Activated naive CD4-positive, alpha-beta T cell (primary cell): ENCODE measurements at places on chromosomes 16 and 17.

DNA sequence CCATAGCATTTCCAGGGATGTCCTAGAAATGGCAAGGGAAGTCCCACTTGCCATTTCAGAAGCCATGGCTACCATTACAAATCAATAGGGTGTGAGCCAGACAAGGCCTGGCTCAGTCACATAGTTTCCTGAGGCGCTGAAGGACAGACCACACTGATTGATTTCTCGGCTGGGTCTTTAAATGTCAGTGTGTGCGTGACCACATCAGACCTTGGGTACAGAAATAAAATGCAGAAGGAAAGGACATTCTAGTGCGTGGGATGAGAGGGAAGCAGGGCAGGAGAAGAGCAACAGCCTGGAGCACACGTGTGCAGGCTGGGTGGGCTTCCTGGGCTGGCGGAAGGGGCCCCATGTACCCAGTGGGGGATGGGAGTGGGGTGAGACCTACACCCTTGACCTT lies 58.7 kb upstream of the LYRM9 start:
- DNase-seq, result no peak

GRCh38 chr16:48143812-48144368 lies 11.9 kb downstream of the ABCC12 start:
- DNase-seq, result no peak

DNA sequence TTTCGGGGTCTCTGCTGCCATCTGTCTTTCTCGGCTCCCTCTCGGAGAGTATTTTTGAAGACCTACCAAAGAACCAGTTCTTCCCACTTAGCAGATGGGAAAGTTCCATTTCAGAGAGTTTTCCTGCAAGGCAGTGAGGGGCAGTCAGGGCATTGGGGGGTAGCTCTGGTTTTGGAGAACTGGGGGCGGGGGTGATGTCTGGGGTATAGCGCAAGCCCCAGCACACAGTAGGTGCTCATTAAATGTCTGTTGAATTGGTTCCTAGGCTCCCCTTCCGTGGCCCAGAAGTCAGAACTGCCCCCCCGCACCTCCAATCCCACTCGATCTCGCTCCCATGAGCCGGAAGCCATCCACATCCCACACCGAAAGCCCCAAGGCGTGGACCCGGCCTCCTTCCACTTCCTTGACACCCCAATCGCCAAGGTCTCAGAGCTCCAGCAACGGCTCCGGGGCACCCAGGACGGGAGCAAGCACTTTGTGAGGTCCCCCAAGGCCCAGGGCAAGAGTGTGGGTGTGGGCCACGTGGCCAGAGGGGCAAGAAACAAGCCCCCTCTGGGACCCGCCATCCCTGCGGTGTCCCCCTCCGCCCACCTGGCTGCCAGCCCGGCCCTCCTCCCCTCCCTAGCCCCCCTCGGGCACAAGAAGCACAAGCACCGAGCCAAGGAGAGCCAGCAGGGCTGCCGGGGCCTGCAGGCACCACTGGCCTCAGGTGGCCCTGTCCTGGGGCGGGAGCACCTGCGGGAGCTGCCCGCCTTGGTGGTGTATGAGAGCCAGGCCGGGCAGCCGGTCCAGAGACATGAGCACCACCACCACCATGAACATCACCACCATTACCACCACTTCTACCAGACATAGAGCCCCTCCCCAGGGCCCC lies 47.9 kb downstream of the SNX20 start:
- no peak for DNase-seq

- no peak for DNase-seq
These were observed 45.5 kb downstream of the PKD1L3 start for GRCh38 chr16:71954699-71955195.

DNA sequence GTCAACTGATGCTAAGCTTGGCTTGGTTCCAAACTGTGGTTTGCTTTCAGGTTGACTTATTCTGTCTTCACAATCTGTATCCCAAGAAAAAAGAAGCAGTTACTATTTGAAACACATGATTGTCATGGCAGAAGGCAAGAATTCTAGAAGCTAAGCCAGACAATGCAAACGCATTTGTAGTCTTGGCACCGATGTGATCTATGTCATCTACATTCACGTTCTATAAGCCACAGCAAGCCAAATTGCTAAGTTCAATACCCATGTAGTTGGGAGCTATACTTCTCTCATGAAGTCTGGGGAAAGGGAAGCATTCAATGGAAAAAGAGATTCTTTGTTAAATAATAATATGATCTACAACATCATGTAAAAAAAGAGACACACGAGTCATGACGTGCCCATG lies 18.3 kb upstream of the KIF2B start:
- DNase-seq, result no peak

GRCh38 chr17:78226759-78227454 lies 4.5 kb upstream of the TMEM235 start:
- no peak for DNase-seq

DNA sequence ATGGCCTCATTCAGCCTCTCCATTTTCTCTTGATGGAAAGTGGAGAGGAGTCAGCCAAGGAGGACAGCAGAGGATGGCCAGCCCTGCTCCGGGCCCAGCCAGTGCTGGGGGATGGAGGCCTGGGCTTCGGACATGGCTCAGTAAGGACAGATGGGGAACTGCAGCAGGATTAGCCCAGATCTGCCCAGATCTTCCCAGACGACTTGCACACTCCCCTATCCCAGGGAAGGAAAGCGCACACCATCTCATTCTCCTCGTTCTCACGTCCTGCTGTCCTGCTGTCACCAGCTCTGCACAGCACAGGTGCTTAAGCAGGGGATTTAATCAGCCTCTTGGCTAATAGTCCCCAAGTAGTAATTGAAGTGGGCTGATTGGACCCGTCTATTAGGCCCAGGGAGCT lies 100.2 kb upstream of the SDK2 start:
- no peak for DNase-seq

DNA sequence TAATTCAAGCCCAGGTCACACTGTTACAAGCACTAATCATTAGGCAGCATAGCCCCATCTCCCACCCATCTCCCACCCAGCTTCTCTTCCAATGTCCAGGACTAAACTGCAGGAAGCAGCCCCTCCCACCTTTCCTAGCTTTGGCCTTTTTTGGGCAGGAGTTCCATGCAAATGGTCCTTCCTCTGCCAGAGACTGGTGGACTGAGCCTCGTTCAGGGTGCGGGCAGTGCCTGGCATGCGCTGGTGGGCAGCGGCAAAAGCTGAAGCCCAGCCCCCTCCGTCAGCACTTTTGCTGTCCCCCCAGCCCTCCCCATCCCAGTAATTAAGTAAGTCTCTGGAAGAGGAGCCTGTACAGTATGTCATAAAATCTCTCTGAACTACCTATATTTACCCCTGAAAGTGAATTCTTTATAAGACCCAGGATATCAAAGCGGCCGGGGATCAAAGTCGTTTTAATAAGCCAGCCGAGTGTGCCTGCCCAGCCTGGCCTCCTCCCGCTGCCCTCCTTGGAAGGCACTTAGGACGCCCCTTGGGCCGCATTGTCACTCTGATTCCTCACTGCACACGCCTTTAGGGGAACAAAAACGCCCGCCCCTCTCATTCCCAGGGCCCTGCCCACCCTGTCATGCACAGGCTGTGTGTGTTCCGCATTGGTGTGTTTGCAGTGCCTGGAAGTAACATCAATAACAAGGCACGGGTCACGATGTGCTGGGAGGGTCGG lies 109.9 kb downstream of the IRX5 start:
- no peak for DNase-seq

- no peak for DNase-seq
These were observed 112.8 kb downstream of the ZNF778 start for GRCh38 chr16:89330177-89330856.

- DNase-seq, result no peak
These were observed 154.2 kb upstream of the CDH8 start for GRCh38 chr16:62190426-62190825.

DNA sequence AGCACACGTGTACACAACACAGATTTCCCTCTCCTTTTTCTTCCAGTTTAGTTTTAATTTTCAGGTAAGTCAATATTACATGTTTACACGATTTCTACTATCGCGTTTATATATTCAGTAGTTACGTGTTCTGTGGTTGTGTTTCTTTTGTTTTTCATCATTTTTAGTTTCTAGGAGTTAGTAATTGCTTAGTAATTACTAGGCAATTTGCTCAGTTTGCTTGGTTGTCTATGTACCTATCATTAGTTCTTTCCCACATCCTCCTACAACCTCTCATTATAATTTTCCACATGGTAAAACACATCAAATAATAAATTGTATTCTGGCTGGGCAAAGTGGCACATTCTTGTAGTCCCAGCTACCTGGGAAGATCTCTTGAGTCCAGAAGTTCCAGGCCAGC lies 24.6 kb upstream of the GUCY2D start:
- no peak for DNase-seq

DNA sequence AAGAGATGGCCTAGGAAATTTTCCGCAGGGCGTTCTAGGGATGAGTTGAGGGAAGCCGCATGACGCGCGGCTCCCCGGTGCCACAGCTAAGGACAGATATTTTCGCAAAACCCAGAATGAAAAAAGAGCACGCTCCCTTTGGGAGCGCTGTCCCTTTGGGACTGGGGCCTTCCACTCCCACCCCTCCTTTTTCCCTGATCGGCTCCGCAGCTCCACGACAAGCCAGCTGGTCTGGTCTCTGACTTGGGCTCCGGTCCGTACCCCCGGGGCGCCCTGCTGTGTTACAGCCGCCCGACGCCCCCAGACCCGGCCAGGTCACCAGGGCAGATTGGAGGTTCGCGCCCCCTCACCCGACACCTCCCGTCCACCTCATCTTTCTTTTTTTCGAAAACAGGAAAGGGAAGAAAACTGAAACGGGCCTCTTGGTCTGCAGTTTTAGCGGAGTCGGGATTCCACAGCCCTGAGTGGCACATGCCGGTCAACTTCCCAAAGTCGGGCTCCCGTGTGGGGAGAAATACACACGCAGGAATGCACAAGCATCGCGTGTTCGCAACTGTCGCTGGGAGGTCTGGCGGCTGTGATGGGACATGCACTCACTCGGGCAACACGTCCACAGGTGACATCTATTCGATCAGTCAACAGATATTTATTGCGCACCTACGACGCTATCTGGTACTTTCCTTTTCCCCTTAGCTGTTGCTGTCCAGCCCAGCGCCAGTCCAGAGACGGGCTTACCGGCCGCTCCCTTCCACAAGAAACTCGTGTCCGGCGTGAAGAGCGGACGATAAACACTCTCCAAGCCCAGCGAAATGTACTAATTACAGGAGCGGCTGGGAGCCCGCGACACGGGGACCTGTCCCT lies 3.9 kb upstream of the SOX9 start:
- no peak for DNase-seq

GRCh38 chr17:72915625-72916081 lies 176.8 kb downstream of the SLC39A11 start:
- DNase-seq, result no peak

DNA sequence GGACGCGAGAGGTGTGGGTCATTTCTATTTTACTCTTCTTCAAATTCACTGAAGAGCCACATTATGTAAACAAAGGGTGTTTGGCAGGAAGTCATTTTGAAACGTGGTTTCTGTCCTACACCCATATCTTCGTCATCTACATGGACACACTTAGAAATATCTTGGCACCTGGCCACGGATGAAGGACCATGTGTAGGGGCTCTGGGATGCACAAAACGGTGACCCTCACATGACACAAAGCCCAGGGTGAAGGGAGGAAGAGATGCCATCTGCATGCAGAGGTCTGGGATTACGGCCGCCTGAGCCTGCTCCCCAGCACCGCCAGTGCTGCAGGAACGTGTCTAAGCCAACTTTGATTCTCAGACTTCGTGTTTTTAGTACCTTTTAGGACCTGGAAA lies 130.2 kb upstream of the CHMP6 start:
- DNase-seq, result no peak

- DNase-seq, result no peak
These were observed 1.6 kb downstream of the ITGAE start for GRCh38 chr17:3799181-3799945.

- no peak for DNase-seq
These were observed 99.9 kb downstream of the OR1D5 start for GRCh38 chr17:2963332-2964027.

DNA sequence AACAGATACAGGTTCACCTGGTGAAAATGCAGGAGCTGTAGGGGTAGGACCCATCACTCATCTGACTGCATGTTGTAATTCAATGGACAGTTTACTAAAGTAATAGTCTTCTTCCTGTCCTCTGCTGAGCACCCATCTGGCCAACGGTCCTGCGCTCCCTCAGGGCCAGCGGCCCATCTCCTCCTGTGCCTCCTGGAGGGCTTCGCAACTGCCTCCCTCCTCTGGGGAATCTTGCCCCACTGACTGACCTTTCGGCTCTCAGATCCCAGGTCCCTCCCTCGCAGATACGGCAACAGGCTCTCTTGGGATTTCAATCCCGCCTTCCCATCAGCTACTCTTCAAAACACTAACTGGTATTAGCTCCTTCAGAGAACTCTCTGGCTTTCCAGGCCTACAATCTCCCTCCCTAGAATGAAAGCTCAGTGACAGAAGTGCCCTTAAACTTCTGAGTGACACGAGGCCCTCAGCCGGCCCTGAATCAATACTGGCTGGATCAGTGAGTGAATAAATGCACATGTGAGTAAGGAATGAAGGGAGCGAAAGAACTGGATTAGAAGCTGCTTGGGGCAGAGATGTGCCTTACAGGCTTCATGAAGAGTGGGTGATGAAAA lies 1.3 kb downstream of the PEMT start:
- no peak for DNase-seq

DNA sequence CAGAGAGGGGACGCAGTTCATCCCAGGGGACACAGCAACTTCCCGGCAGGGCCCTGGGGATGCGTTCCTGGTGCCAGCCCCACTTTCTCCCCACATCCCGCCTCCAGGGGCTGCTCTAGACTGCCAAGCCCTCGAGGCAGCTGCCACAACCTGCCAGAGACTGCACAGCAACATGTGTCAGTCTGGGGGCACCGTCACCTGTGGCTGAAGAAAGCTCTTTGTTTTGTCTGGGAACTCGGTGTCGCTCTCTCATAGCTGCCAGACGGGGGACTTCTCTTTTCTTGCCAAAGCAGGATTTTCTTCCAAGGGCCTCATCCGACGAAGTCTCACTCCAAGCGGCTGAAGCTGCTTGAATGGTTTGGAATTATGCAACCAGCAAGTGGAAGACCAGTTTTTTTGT lies 43.7 kb downstream of the COTL1 start:
- no peak for DNase-seq

DNA sequence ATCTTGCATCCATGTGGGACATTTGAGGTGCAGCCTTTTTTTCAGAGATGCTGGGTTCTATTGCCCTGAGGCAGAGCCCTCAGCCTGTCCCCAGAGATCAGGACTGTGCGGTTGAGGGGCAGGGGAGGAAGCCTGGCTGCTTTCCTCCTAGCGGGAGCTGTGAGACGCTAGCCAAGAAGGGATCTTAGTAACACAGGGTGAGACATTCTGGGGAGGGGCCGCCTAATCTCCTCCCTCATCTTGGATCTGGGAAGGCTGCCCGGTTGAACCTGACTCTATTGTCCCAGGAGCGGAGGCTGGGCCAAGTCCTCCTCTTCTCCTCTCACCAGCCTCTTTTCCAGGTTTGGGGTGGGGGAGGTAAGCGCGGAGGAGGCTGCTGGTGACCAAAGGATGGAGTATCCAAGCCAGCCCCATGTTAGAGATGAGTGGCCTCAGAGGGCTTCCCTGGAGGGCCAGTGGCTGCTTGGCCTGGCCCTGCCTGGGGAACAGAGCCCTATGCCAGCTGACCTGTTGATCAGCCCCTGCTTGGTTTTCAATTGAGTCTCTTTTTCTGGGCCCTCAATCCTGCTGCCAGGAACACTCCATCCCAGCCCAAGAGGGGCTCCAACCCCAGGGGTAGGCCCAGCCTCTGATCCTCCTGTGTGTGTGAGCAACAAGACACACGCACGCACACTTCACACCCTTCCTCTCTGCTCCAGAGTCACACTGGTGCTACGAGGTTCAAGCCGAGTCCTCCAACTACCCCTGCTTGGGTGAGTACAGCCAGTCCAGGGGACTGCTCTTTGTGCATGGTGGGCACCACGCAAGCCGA lies 5.0 kb downstream of the CA4 start:
- DNase-seq, result no peak
